Hematopoietic multipotent progenitor cell treated with erythropoietin and hydrocortisone succinate and interleukin-3 and kit ligand, for 8 days (in vitro differentiated cells): ENCODE measurements at places on chromosomes 5 and 9.

- peak; percentile 35 for DNase-seq
These were observed 71.0 kb downstream of the FER start for GRCh38 chr5:108818613-108819272.

GRCh38 chr9:134358026-134358661, 31.9 kb downstream of the RXRA start:
- no peak for DNase-seq

- no peak for DNase-seq
These were observed 256.0 kb downstream of the FBXL17 start for GRCh38 chr5:108125771-108126511.

GRCh38 chr5:109668668-109669422, 20.9 kb upstream of the MAN2A1 start:
- no peak for DNase-seq

DNA sequence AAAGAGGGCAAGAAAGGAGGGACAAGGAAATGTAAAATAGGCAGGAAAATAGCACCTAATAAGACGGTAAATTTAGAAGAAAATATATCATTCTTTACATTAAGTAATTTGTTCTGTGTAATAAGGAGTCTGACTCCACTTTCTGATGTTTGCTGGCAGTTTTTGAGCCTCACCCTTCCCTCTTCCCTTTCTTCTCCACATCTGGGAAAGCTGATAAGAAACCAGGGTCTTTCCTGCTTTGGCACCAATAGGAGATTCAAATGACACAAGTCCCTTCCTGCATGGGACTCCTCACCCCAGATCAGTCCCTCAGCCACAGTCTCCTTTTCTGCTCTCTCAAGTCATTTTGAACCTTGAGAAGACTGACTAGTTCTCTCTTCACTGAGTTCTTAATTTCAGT, 31.2 kb upstream of the LECT2 start:
- DNase-seq, result peak; percentile 93

DNA sequence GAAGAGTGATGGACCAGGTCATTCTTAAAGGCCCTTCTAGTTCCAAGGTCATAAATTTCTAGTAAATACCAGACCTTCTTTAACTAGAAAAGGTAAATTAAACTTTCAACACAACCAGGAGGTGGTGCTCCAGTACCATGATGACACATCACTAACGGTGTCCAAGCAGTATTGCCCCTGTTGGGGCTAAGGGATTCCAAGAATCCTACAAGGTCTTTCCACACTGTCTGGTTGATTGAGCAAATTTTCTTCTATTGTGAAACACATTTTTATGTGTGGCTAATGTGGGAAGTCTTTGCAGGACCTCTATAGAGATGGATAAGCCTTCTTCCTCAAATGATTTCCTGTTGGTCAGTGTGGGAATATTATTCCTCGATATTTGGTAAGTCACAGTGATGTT, 459.6 kb upstream of the PAPPA start:
- peak; percentile 3 for DNase-seq

DNA sequence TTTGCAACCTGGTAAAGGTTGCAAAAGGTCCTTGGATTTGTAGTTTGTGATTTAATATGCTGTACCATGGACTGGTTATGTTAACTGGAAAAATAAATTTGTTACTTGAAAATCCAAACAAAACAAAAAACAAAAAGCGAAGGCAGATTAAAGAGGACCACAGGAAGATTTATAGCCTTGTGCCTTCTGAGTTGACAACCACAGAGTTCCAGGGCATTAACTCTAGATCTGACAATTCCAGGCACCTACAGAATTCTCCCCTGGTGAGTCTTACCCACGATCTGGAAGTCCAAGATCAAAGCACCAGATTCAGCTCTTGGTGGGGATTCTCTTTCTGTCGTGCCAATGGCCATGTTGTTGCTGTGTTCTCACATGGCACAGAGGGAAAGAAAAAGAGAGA, 107.9 kb upstream of the SELENOP start:
- DNase-seq, result no peak

- no peak for DNase-seq
These were observed 122.6 kb upstream of the BASP1 start for GRCh38 chr5:17094830-17095229.

GRCh38 chr9:116405321-116405720, 251.7 kb downstream of the PAPPA start:
- no peak for DNase-seq

- no peak for DNase-seq
These were observed 19.4 kb downstream of the EFNA5 start for GRCh38 chr5:107651325-107651724.

DNA sequence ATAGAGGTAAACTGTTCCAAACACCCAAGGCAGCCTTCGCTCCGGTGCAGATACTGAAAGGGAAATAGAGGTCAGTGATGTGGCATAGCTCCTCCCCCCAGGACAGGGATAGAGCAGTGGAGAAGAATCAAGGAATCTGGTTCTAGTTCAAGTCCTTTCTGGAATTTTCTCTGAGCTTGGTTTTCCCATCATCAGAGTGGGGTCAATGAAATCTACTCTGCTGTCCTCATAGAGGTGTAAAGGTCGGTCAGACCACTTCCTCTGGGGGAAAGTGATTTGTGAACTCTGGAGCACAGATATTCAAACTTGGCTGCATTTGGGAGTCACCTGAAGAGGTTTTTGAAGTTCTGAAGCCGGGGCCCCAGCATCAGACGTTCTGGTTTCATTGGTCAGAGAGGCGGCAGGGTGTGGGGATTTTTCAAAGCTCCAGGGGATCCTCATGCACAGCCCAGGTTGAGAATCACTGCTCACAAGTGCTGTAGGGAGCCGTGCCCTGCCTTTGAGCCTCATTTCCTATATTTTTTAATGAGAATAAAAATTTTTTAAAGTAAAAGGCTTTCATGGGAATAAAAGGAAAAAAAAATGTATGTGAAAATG, 105.7 kb upstream of the RAD23B start:
- no peak for DNase-seq

GRCh38 chr9:112905084-112905483, 14.4 kb upstream of the SLC46A2 start:
- DNase-seq, result no peak

- no peak for DNase-seq
These were observed 10.1 kb upstream of the C1QTNF3 start for GRCh38 chr5:34053133-34053532.

- peak; percentile 61 for DNase-seq
These were observed 82.3 kb downstream of the SLC1A3 start for GRCh38 chr5:36688722-36689121.

GRCh38 chr5:129246088-129246487, 151.5 kb downstream of the ISOC1 start:
- no peak for DNase-seq

- no peak for DNase-seq
These were observed 6.8 kb upstream of the CCL21 start for GRCh38 chr9:34716711-34717110.

DNA sequence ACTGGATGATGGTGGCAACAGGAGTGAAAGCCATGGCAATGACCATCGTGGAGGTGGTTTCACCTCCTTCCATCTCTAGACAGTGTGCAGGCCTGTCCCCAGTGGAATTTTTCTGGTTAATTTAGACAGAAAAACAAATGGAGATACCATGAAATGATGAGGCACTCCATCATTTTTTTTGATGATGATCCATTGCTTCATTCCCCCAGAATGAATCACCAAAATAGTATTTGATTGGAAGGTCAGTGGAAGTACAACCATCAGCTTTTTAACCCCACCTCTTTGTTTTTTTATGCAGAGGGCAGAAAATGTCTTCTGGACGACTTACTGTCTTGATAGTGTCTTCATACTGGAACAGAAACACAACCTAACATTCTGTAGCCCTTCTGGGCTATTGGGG, 42.6 kb upstream of the ADRA1B start:
- DNase-seq, result no peak

DNA sequence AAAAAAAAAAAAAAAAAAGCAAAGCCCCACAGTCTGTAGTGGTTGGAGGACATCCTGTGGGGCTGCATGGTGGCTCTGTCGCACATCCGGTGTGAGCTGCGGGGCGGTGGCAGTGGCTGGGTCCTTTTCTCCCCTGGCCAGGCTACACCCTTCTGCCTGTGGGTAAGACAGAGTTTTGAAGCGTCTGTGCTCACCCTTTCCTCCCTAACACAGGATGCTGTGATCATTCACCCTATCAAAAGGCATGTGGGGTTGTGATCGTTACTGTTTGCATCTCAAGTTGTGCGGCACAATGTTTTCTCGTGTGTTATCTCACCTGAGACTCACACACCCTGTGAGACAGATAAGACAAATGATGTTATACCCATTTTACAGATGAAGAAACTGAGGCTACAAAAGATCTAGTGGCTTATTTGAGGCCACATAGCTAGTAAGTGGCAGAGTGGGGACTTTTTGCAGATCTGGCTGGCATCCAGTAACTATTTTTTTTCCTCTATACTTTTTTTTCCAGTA, 17.5 kb downstream of the IRF1 start:
- no peak for DNase-seq

GRCh38 chr5:153515301-153515700, 24.8 kb downstream of the GRIA1 start:
- no peak for DNase-seq

DNA sequence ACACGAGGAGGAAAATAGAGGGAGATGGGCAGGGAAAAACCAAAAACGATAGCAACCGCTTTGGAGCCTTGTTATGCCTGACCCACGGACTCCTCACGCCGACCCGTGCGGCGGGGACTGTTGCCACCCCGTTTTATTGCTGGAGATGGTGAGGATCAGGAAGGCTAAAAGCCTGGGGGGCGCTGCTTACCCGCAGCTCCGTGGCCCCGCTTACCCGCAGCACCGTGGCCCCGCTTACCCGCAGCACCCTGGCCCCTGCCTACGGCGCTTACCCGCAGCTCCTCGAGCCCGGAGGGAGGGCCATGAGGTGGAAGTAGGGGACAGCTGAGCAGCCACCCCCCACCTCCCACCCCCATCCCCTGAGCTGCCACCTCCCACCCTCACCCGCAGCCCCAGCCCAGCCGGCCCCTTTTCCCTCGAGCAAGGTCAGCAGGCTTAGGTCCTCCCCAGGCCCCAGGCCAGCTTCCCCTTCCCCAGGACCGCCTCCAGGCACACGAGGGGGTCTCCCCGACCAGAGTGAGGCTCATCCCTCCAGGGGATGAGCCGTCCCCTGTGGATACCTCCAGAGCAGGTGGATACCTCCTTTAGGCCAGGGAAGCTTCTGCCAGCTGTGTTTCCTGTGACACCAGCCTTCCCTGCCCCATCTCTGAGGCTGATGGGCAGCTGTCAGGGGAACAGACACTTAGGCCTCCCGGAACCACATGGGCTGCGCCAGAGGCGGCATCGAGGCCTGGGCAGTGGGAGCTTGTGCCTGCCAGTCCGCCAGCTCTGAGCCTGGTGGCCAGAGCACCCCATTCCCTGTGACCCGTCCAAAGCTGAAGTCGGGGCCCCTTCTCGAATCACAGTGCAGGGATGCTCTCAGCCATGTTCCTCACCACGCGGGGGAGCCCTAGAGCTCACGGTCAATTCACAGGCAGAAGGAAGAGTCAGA, 92.3 kb downstream of the LMX1B start:
- peak; percentile 56 for DNase-seq

DNA sequence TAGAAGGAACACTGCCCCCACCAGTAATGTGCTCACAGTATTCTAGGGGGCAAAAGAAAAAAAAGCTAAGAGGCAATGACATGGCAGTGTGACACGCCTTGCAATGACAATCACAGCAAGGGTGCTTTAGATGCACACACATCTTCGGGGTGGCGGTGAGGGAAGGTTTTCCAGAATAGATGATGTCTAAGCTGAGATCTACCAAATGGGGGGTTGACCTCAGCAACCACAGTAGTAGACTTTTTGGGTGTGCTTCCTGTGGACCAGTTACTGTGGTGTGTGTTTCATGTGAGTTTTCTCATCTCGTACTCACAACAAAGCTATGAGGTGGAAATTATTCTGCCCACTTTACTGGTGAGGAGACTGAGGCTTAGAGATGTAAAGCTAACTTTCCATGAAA, 10.2 kb upstream of the IL12B start:
- no peak for DNase-seq

DNA sequence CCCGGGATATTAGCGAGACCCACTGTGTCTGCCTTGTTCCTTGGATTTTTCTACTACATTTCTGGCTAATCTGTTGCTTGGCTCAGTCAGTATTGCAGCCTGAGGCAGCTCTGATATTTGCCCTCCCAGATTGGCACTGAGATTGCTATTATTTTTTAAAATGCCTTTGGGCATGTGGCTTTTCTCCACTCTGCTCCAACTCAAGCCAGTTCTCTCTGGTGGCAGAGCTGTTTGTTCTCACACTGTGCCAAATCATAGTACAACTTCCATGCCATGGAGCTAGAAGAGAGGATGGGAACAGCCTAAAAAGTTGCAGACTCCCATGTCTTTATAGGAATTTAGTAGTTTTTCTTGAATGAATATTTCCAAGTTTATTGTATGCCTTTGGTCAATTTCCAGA, 155.9 kb upstream of the ATP10B start:
- no peak for DNase-seq

DNA sequence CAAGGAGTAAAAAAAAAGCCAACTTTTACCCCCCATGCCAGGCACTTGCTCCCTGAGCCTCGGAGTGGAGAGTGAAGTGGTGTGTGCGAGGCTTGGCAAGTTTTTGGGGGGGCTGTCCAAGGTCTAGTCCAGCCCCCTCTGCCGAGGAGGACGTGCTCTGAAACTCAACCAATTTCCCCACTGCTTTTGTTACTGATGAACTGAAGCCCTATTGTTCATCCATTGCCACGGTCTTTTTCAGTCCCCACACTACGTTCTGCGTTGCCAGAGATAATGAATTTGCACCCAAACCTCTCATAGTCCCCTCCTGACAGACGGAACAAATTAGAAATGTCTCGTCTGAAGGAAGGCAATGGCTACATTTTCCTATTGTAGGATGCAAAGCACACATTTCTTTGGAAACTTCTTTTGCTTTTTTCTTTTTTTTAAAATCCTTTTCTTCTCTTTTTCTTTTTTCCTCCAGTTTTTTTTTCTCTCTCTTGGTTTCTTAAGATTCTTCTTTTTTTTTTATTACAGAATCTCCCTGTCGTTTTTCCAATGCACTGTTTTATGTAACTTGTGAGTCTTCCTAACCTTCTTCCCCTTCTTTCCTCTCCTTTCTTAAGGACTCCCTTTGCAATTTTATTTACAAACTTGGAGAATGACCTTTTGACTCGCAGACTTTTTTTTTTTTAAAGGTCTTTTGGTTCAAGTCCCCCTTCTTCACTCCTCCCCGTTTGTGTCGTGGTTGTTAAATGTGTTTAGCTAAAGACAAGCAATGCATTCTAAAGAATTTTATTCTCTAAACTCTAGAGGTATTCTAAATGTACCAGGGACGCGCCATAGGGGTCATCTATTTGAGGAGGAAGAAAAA, 209.5 kb downstream of the MEF2C start:
- no peak for DNase-seq
